Nephron progenitor cell (in vitro differentiated cells): ENCODE measurements at places on chromosomes 4 and X.

GRCh38 chr4:24226023-24226422 is 336.2 kb upstream of the PPARGC1A start:
- DNase-seq: no peak

DNA sequence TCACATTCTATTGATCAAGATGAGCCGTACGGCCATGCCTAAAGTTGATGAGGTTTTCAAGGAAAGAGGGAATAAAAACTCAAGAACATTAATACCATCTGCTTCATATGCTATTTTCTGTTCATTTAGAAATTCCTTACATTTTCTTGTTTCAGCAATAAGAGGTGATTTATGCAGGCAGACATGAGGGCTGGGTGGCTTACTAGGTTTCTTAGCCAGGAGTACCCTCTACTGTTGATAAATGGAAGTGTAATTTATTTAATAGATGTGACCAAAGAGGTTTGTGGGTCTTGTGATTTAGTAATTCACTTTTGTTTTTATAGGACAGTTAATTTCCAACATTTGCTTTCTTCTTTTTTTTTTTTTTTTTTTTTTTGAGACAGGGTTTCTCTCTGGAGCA is 6.4 kb upstream of the SMIM9 start:
- no peak for DNase-seq

DNA sequence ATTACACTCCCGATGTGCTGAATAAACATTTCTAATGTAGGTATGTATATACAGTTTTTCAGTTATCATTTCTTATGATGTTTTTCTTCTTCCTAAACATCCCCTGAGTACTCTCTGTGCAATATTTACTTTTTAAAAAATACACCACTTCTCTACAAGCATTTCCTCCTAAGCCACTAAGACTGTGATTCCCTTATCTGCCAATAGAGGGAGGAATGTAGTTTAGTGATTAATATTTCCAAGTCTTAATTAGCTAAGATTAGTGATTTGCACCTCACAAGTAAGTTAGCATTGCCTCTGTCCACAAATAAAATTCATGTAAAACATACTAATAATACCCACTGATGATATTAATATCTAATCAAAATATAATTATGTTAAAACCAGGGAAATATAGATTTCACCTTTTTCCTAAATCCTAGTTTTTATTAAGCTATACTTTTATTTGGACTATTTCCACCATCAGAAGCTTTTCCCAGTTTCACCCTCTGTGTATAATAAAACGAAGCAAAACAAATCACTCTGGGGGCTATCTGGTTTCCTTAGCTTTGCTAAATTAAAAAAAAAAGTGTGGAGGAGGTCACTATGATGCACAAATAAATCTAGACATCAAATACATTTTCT is 909.1 kb downstream of the FAT4 start:
- DNase-seq: no peak

DNA sequence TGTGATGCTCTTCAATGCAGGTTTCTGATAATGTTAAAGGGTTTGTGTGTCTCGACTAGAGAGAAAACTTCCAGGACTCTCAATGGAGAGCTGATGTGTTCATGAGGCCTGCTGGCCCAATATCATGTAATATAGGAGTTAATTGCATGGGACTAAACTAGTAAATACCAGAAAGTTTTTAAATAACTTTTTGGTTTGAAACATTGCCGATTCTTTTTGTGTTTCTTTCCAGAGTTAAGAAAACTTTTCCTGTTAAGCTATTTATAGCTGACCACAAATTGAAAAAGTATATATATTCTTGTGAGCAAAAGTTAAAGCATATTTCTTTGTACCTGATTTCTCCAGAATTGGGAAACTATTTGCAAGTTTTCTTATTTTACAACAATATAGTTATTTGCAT is 49.7 kb downstream of the FAM9B start:
- no peak for DNase-seq

DNA sequence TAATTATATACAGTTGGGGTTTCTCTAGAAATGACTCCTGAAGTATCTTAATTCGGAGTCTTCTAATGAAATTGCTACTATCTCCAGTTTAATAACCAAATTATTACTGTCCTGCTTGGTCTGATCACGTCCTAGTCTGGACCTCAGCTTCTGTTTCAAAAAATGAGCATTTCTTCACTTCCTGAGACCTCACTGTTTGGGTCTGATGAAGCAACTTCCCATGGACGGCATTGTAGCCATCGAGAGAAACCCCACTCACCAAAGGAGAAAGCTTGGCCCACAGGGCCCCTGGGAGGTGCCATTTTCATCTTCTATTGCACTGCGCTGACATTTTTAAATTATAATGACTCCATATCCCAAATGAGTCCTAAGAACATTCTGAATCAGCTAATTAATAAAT is 178.0 kb downstream of the MGST2 start:
- DNase-seq: no peak

DNA sequence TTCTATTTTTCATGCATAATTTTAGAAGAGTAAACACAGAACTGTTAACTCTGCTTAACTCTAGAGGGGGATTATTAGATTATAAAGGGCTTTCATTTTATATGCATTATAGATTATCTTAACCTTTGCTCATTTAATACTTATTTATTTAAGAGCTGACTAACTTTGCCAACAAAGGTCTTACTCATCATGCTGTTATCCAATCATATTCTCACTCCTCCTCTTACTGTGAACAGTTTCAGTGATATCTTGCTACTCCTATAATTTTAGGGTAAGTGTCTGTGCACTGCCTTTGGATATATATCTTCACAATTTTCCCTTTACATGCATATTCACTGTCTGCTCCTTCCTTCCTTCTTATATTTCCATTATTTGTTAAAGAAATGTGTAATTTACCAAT is 1814.9 kb downstream of the STIM2 start:
- no peak for DNase-seq

GRCh38 chr4:70670332-70671014 is 4.2 kb upstream of the JCHAIN start:
- DNase-seq: no peak

DNA sequence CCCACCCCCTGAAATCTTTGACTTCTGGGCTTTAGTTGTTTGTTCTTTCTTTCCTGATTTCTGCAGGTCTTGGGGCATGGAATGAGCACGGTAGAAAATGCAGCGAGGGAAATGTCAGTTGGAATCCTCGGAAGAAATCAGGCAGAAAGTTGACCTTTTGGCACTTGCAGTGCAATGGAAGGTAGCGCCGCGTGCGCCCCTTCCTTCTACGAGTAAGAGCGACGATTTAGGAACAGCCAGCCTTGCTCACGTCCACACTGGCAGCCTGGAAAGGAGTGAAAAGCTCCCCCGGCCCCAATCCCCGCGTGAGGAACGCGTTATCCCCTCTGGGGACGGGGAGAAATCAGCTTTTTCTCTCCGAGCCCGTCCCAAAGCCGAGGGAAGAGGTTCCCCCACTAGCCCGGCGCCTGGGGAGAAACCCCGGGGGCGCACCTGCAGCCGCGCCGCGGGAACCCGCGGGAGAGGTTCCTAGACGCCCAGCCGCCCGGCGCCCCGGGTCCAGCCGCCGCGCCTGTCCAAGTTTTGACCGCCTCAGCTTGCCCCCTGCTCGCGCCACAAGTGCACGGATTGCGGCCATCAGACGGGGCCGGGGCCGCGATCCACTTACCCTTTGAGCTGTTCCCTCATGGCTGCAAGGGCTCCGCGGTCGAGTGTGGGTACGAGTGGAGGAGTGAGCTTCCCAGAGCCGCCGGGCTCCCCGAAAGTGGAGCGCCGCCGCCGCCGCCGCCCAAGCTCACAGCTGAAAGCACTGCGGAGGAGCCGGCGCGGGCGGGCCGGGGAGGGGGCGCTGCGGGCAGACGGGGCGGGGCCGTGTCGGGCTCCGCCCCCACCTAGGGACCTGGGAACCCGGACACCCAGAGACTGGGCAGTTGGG is 194.6 kb upstream of the FTHL17 start:
- DNase-seq: peak; percentile 68

DNA sequence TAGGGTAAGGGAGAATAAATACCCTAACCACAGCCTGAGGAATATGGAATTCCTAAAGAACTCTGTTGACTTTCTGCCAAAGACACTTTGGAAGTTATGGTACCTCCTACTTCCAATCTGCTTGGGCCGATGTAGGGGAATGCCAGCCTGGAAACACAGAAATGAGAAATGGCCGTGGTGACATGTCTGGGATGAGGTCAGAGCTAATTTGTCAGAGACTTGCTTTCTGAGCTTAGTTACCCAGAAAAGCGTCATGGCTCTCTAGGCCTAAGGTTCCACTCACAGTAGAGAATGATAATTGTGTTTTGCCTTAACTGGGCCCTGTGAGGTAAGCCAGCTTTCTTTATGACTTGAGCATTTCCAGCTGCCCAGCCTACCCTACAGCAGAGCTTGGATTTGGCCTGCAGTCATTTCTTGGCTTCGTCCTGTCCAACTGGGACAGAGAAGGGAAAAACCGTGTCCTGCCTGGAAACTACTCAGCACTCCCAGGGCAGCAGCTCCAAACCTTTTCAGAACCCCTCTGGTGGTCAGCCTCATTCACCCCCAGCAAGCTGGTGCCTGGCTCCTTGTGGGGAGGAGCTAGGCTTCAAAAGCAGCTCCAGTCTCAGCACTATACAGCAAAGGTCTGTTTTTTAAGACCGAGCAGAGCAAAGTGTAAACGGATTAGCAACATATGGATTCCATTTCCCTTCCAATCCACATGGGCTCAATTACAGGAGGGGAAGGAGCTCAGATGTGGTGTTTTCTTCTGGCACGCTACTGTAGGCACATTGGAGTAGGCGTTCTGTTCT is 92.3 kb downstream of the RLIM start:
- no peak for DNase-seq
